Stimulated activated CD8-positive, alpha-beta memory T cell treated with anti-CD3 and anti-CD28 coated beads, Interleukin-2, amount 100 ng/mL, for 1 hour (primary cell): ENCODE measurements at places on chromosomes 11 and 22.
A peak's percentile ranks its signal among the peaks of the same experiment; 100 is the strongest.

DNA sequence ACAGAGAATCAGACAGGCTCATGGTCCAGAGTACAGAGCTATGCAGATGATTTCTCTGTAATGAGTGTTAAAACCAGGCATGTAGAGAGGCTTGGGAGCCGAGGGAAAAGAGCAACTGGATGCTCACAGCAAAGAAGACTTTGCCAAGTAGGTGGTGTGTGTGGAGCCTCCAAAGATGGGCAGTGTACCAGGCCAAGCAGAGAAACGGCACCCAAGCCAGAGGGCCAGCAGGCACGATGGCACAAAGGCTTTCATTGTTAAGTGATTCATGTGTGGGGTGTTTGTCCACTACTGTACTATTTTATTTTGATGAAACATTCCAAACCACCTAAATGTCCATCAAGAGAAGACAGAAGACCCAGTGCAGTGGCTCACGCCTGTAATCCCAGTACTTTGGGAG, 11.1 kb downstream of the RANGAP1 start:
- no peak for DNase-seq

GRCh38 chr11:33808228-33808828, 34.0 kb upstream of the FBXO3 start:
- peak; percentile 72 for DNase-seq

DNA sequence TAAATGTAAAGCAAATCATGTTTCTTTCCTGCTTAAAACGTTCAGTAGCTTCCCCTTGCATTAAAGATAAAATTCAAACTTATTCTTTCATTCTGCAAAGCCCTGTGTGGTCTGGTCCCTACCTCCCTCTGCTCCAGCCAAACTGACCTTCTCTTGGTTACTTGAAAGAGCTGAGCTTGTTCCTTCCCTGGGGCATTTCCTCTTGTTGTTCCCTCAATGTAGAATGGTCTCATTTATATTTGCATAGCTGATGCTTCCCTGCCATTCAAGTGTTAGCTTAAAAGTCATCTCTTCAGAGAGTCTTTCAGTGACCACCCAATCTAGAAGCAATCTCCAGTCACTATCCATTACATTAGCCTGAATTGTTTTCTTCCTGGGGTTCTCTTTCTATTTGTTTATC, 1618.5 kb upstream of the TENM4 start:
- DNase-seq, result no peak

DNA sequence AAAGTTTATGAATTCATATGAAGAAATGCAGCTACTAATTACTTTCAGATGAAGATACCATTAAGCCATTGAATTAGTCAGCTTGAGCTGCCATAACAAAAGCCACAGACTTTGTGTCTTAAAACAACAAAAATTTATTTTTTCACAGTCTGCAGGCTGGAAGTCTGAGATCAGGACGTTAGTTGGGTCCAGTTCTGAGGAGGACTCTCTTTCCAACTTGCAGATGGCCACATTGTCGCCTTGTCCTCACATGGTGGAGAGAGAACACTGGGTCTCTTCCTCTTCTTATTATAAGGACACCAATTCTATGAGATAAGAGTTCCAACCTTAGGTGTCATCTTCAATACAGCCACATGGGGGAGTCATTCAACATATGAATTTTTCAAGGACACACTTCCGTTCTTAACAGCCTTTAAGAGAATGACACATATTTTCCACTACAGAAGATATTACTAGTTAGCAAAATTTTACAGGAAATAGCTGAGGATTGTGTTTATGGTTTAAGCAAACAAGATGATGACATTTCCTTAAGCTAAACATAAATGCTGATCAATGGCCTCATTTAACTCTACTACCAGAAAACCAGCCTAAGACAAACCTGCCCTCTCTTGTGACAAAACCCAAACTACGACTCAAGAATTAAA, 56.0 kb downstream of the DCUN1D5 start:
- no peak for DNase-seq

DNA sequence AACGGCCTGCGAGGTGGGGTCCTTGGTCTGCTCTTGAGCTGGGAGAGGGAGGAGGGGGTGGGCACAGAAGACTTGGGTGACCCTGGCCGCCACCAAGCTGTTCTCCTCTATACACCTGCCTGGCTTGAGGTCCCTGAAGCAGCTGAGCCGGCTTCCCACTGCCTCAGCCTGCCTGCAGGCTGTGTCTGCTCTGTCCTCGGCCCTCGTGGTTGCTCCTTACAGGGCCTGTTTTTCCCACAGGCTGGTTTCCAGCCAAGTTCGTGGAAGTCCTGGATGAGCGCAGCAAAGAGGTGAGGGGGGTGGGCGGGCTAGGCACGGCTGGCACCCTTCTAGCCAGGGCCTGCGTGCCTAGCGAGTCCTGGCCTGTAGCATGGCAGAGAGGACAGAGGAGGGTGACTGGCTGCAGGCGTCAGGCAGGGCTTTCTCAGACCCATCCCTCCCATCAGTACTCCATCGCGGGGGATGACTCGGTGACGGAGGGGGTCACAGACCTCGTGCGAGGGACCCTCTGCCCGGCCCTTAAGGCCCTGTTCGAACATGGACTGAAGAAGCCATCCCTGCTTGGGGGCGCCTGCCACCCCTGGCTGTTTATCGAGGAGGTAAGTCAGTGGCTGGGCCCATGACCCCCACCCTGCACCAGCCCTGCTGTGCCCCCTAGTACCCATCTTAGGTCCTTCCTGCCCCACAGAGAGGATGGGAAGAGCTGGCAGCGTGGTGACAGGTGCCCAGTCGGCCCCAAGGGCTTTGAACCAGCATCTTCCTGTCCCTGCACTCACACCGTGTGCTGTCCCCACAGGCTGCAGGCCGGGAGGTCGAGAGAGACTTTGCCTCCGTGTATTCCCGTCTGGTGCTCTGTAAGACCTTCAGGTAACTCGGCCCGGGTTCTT, 37.7 kb downstream of the SGSM3 start:
- DNase-seq, result no peak

- DNase-seq, result no peak
These were observed 4.1 kb upstream of the B4GALNT4 start for GRCh38 chr11:364991-365725.

- no peak for DNase-seq
These were observed 15.3 kb upstream of the MYRF start for GRCh38 chr11:61737131-61737530.

DNA sequence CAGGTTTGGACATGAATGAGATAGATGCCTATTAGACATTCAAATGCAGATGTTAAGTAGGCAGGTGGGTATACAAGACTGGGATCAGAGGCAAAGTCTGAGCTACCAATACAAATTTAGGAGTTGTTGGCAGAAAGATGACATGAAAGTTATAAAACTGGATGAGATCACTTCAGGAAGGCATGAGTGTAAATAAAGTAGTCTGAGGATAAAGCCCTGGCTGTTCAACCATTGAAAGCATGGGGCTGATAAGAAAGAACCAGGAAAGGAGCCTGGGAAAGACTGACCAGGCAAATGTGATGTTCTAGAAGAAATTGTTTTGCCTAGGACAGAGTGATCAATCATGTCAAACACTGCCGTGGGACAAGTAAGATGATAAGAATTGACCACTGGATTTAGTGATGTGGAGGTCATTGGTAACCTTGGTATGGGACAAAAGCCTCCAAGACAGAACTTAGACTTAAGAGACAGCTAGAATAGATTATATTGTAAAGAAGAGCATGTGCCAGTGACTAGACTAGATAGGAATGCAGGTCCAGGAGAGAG, 98.5 kb downstream of the EHF start:
- DNase-seq, result no peak

- no peak for DNase-seq
These were observed 203.5 kb upstream of the MTNR1B start for GRCh38 chr11:92765965-92766371.

DNA sequence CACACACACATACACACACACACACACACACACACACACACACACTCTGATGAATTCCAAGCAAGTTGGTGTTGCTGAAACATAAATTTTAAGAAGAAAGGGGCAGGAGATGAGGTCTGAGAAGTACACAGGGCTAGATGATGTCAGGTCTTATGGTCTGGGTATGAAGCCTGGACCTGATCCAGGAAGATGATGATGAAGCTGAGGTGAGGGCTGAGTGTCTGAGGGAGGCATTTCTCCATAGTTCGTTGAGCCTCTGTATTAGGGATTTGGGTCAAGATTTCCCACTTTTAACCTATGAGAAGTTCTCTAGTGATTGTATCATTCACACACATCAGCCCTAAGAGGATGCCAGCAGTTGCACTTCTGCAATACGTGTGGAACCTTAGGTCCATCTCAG, 32.6 kb downstream of the KREMEN1 start:
- no peak for DNase-seq

DNA sequence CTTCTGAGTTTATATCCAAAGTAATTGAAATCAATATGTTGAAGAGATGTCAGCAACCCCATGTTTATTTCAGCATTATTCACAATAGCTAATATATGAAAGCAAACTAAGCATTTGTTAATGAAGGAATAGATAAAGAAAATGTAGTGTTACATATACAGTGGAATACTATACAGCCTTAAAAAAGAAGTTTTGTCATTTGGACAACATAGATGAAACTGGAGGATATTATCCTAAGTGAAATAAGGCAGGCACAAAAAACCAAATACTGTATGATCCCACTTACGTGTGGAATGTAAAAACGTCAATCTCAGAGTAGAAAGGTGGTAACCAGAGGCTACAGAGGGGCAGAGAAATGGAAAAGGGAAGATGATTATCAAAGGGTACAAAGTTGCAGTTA, 10.2 kb downstream of the MRGPRX2 start:
- no peak for DNase-seq

DNA sequence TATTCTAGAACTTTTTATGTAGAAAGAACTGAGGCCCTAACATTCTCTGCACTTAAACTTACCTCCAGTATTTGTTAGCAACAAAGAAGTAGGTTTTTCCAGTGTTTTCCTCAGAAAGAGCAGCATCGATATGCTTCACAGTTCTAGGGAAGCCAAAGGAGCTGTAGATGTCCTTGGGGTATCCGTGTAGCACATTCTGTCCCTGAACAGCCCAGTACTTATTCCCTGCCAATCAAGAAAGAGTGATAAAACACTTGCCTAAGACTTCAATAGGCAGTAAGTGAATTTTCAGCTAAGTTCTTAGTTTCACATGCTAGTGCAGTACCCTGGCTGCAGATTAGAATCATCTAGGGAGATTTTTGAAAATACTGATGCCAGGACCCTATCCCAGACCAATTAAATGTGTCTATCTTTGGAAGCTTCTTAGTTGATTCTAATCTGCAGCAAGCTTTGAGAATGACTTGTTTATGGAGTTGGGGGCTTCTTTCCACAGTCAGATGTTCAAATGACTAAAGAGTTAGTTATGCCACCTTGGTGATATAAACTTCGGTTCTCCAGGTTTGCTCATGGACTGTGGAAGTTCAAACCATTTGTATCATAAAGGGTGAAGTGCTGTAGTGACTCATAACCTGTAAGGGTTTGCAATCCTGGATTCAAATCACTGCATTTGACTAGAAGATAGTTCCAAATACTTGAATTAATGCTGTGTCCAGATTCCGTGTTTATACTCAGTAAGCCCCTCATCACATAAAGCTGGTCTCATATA, 6.5 kb downstream of the MMP1 start:
- DNase-seq, result no peak

- no peak for DNase-seq
These were observed 28.8 kb downstream of the DKK3 start for GRCh38 chr11:11979488-11980117.

DNA sequence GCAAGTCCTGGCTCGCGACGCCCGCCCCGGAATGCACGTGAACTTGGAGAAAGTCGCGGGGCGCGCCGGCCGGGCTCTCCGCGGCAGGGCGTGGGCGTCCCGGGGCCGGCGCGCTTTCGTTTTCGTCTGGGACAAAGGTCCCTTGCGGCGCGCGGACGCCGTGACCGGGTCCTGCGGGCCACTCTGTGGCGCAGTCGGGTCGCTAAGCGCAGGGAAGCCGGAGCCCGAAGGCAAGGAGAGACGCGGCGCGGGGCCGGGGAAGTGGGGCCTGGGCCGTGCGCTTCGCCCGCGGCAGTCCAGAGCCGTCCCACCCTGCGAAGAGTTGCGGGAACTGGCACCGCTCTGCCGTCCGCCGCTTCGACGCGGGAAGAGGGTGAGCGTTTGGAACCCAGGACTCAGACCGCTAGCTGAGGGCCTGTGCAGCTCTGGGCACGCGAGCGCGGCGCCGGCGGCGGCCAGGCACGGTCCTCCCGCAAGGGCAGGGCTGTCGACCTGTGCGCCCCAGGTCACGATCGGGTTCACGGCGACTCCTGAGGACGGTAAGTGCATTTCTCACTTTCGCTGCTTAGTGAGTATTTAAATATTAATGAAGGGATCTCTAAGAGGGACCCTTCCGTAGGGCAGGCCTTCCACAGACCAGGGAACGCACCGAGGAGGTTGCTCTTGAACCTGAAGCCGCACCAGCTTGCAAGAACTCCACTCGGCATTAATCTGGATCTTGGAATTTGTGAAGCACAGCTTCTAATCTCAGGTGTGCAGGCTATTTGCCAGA, 78.0 kb upstream of the PPARA start:
- no peak for DNase-seq

DNA sequence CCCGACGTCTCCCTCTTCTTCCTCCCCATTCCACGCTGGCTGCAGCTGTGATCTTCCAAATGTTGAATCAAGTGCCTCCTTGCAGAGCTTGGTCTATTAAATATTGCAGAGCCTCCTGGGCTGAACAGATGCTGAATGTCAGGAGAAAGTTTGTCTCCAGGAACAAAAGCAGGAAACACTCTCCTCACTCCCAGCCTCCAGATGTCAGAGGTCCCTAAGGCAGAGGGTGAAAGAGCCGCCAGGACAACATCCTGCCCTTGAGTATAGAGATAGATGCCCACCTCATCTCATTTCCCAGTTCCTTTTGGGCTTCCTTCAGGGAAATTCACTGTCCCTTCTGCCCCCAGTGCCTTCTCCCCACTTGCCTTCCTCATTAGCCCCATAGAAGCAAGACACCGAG, 40.8 kb upstream of the IGSF9B start:
- DNase-seq, result no peak

- DNase-seq, result no peak
These were observed 1077.3 kb downstream of the OPCML start for GRCh38 chr11:132455044-132455443.

- no peak for DNase-seq
These were observed 24.2 kb upstream of the TREH start for GRCh38 chr11:118703563-118704106.

GRCh38 chr22:17994424-17995108, 29.8 kb downstream of the MICAL3 start:
- no peak for DNase-seq

GRCh38 chr22:22771696-22772377, 115.8 kb upstream of the IGLL5 start:
- no peak for DNase-seq

- no peak for DNase-seq
These were observed 292.5 kb downstream of the BRD1 start for GRCh38 chr22:49535126-49535525.

DNA sequence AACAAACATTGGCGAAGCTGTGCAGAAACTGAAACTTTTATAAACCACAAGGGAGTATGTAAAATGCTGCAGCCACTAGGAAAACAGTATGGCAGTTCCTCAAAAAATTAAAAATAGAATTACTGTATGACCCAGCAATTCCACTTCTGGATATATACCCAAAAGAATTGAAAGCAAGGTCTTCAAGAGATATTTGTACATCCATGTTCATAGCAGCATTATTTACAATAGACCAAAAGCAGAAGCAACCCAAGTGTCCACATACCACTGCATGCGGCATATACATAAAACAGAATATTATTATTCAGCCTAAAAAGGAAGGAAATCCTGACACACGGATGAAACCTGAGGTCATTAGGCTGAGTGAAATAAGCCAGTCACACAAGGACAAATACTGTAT, 85.8 kb downstream of the RELT start:
- no peak for DNase-seq

GRCh38 chr11:35419184-35419829, at the start of gene SLC1A2:
Gene SLC1A2 (minus strand): TSS chr11:35419558. CDS start chr11:35418966, 592 bp downstream.
- DNase-seq, result no peak

- DNase-seq, result no peak
These were observed 50.2 kb downstream of the MYH9 start for GRCh38 chr22:36337365-36338130.
